Activated CD4-positive, alpha-beta memory T cell treated with anti-CD3 and anti-CD28 coated beads for 36 hours (primary cell): ENCODE measurements at places on chromosomes 1 and 21.

- peak; percentile 53 for DNase-seq
These were observed 7.0 kb downstream of the KCNAB2 start for GRCh38 chr1:6052543-6053205.

DNA sequence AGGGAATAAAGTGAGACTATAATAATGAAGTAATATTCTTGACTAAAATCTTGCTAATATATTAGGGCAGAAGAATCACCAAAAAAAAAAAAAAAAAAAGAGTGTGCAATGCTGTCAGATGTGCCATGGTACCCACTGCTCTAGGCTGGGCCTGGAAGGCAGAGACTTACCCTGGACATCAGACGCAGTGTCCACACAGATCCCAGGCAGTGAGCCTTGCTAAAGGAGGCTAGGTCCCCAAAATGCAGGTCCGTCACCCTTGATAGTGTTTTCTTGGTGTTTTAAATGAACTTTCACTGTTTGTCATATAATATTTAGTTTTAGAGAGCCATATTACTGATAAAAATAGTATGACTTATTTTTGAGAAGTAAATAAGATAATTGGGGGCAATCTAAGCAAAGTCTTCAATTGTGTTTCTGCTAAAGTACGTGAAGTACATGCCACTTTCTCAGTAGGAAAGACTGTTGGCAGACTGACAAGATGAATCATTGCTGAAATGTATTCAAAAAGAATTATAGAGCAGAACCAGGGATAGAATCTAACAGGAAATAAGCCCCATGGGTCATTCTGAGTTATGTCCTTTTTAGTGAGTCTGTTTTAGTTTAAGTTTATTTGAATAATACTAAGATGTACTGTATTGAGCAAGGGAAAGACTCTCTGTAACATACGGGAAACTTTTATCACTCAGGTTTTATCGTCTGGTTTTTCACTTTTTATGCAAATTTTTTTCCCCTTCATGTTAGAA lies 74.6 kb upstream of the PDC start:
- DNase-seq, result no peak

GRCh38 chr1:63668298-63668697 lies 75.1 kb downstream of the PGM1 start:
- DNase-seq, result no peak

GRCh38 chr1:119978018-119978505 lies 81.7 kb upstream of the ADAM30 start:
- no peak for DNase-seq

- peak; percentile 5 for DNase-seq
These were observed 2.3 kb downstream of the TMEM61 start for GRCh38 chr1:54982739-54983138.

DNA sequence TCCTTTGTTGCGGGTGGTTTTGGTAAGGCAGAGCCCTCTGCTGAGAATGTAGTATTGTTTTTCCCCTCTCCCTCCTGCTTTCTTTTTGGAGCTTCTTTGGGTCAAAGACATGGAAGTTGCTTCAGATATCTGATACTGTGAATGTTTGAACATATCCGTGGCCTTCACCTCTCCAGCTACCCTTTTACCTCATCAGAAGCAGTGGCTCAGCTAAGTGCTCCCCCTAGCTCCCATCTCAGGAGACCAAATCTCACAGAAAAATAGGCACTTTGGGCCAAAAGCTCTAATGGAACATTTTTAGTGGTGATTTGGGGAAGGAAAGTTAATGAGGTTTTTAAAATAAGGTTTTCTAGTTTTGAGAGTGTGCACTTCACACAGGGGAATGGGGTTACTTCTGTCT lies 6.3 kb downstream of the TMEM200B start:
- no peak for DNase-seq

DNA sequence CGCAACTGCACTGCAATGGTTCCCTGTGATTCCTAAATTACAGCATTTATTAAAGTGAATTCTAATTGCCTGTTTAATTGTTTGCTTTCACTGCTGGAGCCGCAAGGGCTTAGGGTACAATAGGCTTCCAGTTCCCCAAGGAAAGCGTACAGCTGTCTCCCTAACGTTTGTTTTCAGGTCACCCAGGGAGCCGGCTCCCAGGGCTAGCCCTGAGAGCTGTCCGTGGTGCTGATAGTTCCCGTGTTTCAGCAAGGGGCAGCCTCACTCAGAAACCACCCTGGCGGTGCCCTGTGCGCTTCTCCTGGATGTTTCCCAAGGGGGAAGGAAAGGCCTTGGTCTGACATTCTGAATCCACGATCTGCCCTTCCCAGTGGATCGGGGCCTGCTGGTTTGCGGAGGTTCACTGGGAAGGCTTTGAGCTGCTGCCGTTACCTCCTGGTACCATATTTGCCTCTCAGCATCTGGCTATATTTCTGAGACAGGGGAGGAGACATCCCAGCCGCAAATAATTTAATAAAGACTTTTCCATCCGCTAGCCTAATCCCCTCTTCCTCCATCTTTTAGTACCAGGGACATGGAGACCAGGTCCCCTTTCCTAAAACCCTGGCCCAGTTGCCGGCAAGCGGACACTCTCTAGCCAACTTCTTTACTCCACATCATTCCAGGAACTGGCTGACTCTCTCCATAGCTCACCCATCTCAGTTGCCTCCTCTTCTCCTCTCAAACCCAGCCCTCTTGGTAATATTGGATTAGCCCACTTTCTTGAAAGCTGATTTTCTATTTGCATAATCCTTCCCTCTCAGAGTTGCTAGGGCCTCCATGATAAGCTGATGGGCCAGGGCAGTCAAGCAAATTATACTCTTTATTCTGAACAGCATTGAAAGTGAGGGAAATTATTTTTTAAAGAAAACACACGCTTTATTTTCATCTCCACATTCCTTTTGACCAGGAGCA lies 149.0 kb downstream of the IGSF21 start:
- peak; percentile 38 for DNase-seq

DNA sequence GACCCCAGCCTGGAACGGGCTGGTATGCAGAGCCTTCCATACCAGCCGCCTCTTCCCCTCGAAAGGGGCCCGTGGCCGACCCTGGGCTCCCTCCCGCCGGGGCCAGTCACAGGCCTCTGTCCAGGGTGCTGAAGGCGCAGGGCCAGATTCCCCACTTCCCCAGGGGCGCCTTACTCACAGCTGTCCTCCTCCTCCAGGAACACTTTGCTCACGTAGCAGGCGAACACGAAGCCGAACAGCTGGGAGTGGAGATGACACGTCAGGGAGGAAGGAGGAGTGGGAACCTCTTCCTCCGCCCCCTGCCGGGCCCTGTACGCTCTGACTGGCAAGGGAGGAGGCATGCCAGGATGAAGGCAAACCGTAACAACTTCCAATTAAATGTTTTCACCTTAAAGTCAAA lies 57.3 kb downstream of the NKAIN1 start:
- peak; percentile 66 for DNase-seq

DNA sequence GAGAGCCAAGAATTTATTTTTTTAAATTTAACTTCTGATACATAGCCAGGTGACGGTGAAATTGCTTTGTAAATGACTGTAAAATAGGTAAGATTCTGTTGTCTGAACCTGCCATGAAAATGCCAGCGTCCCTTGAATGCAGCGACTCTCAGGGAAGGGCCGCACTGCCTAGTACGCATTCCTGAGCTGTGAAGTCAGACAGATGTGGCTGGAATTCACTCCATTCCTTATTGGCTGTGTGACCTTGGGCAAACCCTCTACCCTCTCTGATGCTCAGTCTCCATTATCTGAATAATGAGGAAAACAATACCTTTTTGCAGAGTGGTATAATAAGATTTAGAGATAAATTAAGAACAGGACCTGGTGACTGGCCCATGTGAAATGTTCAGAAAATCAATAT lies 167.1 kb upstream of the DAB1 start:
- DNase-seq, result no peak

DNA sequence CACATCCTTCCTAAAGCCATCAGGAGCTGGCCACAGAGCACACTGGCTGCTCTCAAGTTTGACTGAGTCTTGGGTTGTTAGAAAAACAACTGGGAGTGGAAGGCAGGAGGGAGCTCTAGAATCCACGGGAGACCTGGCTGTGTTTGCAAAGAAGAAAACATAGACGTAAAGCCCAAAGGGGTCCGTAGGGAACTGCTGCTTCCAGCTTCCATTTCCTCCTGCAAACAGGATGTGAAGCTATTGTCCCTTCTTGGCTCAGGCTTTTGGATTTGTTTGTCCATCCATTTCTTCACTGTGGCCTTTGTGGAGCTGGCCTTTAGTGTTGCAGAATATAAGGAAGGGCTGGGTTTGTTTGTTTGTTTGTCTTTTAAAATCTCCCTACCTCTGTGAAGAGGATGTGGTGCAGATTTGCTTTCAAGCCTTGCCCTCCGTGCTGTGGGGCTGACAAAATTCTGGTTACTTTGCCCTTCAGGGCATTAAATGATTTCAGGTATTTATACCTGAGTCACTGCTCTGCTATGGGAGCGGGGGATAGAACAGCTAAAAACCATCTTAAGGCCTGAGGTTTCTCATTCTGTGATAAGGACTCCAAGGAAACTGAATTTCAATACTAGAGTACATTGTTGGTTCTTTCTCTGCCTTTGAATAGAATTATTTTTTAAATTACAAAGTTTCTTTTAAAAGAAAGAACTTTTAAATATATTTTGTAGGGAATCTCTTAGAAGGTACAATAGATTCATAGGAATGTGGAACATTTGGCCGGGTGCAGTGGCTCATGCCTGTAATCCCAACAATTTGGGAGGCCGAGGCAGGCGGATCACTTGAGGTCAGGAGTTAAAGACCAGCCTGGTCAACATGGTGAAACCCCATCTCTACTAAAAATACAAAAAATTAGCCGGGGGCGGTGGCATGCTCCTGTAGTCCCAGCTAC lies 74.3 kb downstream of the MPZL1 start:
- no peak for DNase-seq

DNA sequence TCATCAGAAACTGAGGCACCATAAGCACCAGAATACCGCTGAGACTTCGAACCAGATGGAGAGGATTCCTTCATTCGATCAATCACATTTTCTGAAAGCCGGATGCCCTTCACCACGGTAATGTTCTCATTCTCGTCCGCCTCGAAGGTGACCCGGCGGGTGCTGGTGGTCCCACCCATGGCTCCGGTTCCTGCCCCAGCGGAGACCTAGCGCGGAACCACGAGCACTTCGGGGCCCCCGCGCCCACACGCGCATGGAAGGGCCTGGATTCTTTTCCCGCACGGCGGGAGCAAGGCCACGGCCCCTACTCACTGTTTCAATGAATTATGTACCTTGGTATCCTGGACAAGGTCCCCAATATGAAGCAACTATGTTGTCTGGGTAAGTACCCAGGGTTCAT lies 33.1 kb upstream of the WDTC1 start:
- no peak for DNase-seq

DNA sequence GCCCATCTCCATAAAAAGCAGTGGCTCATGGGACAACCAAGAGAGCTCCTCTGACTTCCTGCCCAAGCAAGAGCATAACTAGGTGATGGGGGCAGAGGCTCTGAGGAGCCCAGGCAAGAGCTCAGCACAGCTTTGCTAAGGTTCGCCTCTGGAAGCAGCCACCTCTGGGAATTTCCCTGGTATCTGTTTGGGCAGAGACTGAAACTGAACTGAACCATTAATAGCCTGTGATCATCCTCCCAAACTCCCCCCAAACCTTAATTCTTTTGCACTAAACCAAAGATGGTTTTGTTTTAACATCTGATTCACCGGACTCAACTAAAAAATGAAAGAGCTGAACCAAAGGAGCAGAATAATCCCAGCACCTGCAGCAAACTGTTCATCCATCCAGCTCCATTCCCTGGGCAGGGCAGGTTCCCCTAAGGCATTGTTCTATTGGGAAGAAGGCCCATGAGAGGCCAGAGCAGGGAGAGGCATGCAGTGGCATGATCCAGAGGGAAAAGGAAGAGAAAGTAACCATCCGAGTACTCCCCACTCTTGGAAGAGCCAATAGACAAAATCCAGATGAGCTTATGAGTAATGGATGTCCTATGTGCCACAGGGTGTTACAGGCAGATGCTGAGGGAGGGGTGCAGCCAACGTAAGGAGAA lies 77.8 kb upstream of the KAZN start:
- DNase-seq, result no peak

DNA sequence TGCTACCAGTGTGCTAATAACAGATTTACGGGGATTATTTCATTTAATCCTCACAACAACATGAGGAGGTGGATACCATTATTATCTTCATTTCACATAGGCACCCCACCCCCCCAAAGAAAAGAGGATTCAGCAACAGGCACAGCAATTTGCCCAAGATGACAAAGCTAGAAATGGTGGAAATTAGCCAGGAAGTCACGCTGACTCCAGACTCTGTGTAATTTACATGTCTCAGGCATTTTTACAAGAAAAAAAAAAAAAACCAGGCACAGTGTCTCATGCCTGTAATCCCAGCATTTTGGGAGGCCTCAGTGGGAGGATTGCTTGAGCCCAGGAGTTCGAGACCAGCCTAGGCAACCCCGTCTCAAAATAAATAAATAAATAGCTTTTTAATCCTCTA lies 37.5 kb upstream of the PRDM2 start:
- DNase-seq, result no peak

- DNase-seq, result peak; percentile 47
These were observed 13.2 kb upstream of the PRMT2 start for GRCh38 chr21:46622226-46622625.

- peak; percentile 25 for DNase-seq
These were observed 314 bp downstream of the DPH5 start for GRCh38 chr1:101025283-101025656.

- no peak for DNase-seq
These were observed 4.5 kb downstream of the COPA start for GRCh38 chr1:160338580-160338979.

DNA sequence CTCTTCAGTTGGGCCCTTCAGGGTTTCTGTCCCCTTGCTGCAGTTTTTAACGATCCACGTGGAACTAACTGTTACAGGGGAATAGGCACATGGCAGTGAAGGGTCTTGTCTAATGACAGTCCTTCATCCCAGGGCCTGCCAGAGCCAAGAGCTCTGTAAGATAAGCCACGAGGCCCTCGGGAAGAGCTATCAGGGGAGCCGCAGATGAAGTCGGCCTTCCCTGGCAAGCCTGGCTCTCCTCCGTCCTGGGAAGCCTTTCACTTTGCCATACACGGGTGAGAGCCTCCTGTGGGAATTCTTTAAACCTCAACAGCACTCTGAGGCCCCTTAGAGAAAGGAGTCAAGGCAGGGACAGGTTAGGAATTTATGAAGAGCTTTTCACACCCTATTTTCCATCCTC lies 29.0 kb downstream of the ACP6 start:
- DNase-seq, result no peak

GRCh38 chr21:31176080-31176551 lies 137.8 kb upstream of the KRTAP19-8 start:
- DNase-seq, result no peak

- DNase-seq, result no peak
These were observed 71.9 kb downstream of the NAV1 start for GRCh38 chr1:201610858-201611257.
